Stimulated activated CD8-positive, alpha-beta memory T cell treated with anti-CD3 and anti-CD28 coated beads, Interleukin-2, amount 100 ng/mL, for 1 hour (primary cell): ENCODE measurements at places on chromosomes 12 and 14.

GRCh38 chr14:71952381-71953363, 20.4 kb downstream of the RGS6 start:
- no peak for DNase-seq

DNA sequence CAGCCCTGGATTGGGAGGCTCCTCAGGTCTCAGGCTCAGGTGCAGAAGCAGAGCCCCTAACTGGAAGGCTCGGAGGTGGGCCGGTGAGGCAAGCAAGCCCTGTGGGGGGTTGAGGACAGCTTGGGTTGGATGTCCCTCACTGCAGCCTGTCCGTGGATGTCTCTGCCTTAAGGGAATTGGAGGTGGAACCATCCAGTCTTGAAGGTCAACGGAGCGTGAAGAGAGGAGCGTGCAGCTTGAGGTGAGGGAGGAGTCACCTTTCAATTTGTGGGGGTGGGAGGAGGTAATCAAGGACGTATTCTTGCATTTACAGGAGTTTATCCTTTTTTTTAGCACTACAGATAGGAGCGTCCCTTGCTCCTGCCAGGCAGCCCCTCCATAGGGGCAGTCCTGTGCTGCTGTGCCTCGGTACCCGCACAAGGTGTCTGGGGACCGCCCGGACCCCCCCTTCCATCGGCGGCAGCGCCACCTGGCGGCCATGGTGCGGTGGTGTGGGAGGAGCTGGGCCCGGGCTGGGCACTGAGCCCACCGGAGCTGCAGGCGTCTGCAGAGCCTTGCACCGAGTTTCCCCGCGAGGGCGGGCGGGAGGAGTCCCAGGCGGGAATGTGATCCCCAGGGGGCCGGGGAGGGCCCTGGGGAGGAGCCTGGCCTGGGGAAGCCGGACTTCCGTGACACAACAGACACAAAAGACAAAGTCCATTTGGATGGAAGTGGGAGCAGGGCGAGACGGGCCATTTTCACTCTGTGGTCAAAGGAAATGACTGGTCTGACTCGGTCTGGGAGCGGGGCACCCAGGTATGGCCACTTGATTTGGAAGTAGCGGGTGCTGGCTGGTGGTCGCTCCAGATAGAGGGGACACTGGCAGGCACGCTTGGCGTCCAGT, 864 bp downstream of the DNAJC22 start:
- peak; percentile 68 for DNase-seq

DNA sequence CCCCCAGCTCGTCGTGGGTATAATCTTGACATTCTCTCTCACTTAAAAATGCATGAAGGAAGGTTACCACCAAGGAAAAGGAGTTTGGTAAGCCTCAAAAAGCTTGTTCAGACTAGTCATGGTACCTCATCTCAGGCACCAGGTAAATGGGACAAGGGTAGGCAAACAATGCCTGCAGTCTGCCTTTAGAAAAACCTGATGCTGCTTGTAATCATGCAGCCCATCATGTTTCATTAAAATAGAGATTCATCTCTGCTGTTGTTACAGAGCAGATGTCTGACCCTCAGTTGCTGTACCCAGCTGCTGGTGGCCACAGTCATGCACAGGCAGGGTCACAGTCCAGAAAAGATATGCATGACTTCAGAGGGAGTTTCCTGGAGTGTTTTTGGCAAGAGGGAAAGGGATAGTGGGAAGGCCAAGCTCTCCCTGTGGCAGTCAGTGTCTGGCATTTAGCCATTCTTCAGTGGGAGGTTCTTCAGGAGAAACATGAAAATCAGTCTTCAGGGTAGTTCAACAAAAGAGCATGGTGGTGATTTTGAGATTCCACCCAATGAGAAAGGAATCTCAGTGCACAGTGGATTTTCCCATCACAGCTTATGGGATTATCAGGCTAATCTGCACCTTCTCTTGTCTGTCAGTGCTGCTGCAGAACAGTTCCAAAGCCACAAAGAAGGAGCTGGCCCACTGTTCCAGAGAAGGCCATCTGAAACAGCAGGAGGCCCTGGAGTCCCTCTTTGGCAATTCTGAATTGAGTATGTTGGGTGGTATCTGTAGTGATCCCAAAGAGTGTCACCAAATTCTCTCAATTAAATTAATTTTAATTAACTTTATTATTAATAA, 202.7 kb upstream of the FRMD6 start:
- DNase-seq = no peak

- DNase-seq = no peak
Measured at GRCh38 chr14:101958418-101959180, 5.8 kb upstream of the DYNC1H1 start.

DNA sequence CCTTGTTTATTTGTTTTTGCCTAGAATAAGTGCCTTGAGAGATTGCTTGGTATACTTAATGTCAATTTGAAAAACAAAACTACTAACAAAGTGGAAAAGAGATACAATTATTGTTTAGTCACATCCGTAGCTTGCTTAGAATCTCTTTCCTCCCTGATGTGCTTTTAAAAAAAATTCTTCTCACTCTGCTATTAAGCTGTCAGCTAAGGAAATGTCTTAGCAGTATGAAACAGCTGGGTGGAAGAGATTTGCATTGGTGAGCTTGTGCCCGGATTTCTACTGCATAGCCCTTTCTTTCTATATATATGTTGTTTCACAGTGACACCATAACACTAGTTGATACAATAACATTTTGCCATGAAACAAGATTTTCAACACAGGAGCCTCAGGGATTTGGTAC, 229.4 kb upstream of the RGS6 start:
- no peak for DNase-seq

- DNase-seq = no peak
Measured at GRCh38 chr12:3207175-3207574, 130.0 kb downstream of the TSPAN9 start.

GRCh38 chr14:21240417-21240816, 28.8 kb downstream of the HNRNPC start:
- DNase-seq = no peak

- no peak for DNase-seq
Measured at GRCh38 chr12:11703378-11703777, 53.9 kb downstream of the ETV6 start.

DNA sequence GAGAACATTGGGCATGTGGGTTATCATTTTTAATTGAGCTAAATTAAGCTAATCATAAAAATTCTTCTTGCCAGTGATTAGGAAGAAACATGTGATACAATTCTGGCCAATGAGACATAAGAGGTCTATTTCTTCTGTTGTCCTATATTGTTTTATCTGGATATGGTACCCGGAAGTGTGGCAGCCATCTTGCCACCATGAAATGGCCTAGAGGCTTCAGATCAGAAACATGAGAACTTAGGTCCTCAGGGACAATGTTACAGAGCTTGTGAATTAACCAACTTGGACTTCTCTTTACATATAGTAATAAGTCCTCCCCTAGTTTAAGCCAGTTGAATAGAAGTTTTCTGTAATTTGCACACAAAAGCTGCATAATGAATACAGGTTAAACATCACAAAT, 30.5 kb downstream of the MBIP start:
- no peak for DNase-seq

DNA sequence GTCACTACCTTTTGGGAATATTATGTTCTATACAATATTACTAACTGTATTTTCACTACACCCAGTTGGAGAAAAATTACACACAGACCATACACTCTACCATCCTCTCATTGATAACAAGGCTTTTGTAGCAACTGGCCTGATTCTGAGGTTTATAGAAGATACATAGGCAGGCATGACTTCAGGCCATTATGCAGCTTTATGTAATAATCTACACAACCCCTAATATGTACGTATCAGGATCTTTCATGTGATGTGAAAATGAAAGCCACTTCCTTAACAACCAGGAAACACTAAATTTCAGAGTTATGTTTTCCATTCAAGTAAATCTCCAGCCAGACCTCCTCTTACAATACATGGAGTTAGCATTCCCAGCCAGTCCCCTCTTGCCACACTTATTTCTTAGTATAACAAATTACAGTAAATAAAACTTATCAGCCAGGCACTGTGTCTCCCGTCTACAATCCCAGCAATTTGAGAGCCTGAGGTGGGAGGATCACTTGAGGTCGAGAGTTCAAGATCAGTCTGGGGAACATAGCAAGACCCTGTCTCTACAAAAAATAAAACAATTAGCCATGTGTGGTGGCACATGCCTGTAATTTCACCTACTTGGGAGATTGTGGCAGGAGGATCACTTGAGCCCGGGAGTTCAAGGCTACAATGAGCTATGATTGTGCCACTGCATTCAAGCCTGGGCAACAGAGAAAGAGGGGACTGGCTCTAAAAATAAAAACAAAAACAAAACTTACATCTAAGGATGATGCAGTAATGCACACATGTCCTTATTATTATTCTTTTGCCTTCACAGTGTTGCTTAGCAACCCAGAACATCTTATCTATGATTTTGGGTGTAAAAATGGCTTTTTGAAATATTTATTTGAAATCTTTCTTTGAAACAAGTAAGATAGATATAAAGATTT, 10.4 kb upstream of the OSBPL8 start:
- no peak for DNase-seq

GRCh38 chr12:57218030-57218853, 1.6 kb downstream of the NXPH4 start:
- DNase-seq = no peak

GRCh38 chr12:100376161-100376560, 19.3 kb downstream of the SLC17A8 start:
- no peak for DNase-seq

DNA sequence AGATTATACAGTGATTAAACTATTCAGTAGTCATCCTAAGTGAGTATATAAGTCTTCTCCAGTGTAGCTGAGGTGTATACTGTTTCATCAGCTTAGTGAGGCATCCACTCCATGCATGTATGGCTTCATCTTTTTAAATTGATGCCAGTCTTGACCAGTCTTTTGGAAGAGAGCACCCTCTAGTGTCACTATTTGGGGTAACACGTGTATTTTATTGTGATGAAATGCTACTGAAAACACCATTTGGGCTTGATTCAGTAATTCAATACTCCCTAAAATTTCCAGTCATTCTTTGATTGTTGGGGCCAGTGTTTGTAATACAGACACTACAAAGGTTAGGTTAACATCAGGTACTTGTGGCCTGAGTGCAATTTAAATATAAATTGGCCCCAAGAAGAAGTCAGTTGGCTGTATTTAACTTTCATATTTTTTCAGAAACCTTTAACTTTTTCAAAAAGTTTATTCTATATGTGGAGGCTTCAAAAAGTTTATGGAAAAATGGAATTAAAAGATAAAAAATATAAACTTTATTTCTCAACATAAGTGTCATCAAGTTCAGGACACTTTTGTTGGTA, 35.3 kb downstream of the MIPOL1 start:
- DNase-seq = no peak

DNA sequence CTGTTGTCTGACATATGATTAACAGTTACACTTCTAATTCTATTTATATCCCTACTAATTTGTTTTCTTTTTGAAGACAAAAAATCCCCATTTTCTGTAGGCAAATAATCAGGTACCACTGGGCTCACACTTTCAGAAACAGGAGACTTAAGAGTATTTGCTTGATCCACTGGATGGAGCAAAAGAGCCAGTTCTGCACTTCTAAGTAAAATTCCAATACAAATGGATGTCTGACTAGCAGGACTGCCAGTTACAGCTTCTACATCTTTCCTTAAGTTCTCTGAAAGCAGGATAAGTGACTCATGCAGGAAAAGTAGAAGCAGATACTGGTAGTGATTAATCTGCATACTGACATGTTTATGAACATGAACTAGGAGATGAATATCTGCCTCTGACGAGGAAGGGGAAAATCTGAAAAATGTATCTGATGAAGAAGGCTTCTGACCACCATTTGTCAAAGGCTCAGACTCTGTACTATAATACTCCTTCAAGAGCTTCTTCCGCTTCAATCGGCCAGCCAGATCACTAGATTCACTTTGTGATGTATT, 73.8 kb upstream of the ANKS1B start:
- no peak for DNase-seq

DNA sequence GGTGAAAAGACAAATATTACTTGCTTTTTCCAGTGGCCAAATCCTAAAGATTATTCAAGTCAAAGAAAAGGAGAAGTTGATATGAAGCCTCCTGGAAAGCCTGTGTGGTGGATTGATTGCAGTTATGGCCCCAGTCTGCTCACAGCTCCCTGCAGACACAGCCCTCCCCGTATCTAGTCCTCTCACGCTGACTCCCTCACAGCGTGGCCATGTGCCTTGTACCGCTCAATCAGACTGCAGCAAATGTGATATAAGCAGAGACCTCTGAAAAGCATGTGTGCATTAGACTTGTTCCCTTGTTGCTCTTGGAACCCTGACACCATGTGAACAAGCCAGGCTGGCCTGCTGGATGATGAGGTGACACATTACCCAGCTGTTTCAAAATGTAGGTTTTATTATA, 398.0 kb upstream of the GARIN6 start:
- DNase-seq = no peak

DNA sequence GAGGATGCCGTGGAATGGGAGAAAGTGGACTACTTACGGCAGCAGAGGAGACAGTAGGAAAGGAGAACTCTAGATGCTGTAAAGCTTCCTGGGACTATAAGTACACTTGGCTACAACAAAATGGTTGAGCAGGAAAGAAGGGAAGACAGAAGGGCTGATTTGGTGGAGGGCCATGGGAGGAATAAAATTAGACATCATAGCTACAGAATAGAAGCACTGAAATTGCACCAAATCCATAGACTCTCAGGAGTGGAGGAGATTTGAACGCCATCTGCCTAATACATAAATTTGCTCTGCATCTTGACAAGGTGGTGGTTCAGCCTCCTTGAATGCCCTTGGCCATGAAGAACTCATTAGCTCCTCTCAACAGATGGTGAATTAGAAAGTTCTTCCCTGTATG, 16.3 kb upstream of the DCP1B start:
- DNase-seq = no peak

DNA sequence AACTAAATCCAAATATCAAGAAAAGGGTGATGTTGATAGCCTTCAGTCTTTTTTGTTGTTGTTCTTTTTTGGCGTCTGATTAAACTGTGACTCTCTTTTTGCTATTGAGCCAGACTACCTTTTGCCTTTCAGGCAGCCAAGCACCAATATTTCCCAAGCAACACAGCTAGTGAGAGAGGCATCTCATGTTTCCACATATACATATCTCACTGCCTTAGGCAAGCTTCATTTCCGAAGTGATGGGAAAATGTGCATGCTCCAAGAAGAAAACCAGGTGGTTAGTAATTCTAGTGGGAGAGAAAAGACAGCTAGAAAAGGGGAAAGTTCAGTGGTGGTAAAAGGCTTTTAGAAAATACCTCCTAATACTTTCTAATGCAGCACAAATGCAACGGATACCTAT, 277.7 kb downstream of the TMTC2 start:
- no peak for DNase-seq

DNA sequence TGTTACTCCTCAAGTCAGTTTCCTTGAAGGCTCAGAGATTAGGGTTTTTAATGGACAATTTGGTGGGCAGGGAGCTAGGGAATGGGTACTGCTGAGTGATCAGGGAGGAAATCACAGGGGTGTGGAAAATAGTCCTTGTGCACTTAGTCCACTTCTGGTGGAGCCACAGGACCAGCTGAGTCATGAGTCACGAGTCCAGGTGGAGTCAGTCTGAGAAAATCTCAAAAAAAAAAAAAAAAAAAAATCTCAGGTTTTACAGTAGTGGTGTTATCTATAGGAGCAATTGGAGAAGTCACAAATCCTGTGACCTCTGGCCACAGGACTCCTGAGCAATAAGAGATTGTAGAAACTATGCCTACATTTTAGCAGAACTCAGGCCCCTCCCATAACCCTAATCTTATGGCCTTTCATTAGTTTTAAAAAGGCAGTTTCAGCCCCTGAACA, 28.2 kb upstream of the AMN1 start:
- no peak for DNase-seq

- DNase-seq = no peak
Measured at GRCh38 chr12:15756822-15757221, 32.4 kb downstream of the EPS8 start.
